LoVo (cell line): ENCODE measurements at places on chromosomes 2 and 18.
A peak's percentile ranks its signal among the peaks of the same experiment; 100 is the strongest.

DNA sequence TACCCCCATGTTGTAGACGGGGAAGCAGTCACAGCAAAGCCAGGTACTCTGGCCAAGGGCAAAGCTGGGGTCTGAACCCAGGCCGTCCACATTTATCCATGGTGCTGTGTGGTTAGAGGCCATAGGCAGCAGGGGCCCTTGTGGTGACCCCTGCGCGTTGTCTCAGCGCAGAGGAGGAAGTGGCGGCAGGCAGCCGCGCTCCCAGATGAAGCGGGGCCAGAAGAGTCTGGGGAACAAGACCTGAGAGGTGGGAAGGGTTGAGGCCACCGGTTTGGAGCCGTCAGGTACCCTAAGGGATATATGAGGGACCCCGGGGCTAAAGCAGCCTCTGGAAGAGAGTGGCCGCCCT is 770 bp downstream of the ZNF396 start:
- DNase-seq = no peak

- DNase-seq = no peak
Observed at GRCh38 chr2:176390276-176391147, 121.3 kb downstream of the MTX2 start.

DNA sequence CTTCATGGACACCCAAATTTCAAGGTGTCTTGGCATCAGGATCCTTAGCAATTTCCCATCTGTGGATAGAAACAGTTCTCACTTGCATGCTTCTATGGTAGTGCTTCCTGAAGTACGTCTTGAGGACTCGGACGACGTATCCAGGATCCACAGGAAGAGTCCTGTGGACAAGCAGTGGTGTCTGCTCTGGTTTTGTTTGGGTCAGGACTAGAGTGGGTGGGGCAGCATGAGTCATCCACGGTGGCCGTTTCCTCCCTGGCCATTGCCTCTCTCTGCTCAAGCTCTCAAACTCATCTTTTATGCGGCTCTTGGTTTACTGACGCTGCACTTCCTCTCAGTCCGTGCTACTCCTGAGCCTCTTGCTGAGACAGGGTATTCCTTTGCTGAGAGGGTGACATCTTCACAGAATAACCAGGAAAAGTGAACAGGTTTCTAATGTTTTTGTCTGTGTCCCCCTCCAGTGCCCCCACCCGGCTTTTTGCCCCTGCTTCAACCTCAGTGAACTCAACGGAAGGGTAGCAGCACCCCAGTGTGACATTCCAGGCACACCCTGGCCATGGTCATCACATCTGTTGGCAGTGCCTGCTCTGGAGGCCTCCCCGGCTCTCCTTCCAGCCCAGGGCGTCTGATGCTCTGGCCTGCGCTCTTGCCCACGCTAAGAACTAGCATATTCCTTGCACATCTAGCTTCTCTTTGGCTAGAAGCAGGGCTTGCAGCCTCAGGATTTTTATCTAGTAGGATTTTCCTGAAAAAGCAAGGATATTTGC is 62.2 kb downstream of the ARMC9 start:
- no peak for DNase-seq

GRCh38 chr2:3387011-3387410 is 7.5 kb downstream of the TRAPPC12 start:
- no peak for DNase-seq

DNA sequence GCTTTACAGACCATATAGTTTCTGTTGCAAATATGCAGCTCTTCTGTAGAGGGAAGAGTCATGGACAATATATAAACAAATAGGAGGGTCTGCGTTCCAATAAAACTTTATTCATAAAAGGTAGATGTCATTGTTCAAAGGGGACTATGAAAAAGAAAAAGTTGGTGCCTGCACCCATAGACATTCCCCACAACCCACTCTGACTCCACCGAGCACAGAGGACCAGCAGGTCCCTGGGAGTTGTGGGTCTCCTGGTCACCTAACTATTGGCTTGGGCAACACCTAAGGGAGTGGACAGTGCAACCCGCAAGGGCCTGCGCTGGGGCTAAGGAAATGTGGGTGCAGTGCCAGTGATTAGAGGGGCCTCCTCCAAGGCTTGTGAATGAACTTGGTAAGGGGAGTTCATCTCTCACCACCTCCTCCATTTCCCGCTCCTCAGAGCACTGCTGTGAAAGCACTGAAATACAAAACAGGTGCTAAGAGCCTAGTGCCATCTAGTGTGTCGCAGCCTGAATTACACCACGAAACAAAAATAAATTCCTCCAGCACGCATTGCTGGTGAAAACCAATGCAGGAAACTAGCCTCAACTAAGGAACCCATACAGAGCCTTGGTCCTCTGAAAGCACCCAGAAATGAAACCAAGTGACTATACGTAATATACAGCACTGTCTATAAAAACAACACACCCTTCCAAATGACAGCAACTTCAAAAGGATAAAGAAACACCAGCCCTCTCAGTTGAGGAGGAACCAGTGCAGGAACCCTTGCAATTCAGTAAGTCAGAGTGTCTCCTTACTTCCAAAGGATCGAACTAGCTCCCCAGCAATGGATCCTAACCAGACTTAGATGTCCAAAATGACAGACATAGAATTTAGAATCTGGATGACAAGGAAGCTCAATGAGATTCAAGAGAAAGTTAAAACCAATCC is 166.6 kb downstream of the RNF144A start:
- peak; percentile 60 for DNase-seq

DNA sequence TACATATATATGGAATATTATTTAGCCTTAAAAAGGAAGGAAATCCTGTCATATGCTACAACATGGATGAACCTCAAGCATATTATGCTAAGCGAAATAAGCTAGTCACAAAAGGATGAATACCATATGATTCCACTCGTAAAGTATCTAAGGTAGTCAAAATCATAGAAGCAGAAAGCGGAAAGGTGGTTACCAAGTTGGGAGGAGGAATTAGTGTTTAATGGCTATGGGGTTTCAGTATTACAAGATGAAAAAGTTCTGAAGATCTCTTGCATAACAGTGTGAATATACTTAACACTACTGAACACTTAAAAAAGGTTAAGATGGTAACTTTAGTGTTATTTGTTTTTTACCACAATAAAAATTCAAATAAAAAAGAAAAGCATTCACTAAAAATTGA is 99.0 kb downstream of the MGAT5 start:
- DNase-seq = no peak

DNA sequence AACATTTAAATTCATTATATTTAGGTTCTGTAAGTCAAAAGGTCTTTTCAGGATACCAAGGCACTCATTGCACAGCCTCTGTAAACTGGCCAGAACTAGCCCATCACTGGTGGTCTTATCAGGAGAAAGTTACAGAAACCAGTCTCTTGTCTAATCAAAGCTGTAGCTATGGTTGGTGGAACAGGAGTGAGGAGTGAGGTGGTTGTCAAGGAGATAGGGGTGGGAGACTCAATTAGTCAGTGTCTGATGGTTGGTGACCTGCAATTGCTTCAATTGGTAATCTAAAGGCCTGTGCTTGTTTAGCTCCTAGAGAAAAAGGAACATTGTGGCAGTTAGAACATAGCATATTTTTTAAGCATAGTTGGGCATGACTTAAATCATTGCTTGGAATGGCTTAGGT is 458.6 kb upstream of the CDH2 start:
- DNase-seq = no peak

- DNase-seq = no peak
Observed at GRCh38 chr2:64482765-64483504, 29.0 kb downstream of the LGALSL start.

DNA sequence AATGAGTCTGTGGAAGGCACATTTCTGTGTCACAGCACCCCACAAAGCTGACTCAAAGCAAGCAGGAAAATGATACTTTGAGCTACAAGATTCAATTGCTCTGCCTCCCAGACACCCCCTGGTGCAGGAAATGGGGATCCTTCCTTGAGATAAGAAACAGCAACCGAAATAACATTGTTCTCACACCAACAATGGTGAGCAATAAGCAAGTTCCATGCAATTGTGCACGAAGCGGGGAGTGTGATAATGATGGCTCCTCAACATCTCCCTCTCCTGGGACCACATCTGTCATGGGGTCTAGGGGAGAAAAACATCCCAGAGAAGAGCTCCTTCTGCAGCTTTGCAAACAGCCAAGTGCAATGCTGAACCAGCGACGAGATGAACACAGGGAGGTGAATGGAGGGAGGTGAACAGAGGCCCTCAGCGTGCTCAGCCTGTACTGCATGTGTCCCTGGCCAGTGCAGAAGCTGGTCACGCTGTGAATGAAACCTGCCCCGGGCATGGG is 67.7 kb downstream of the PDCL3 start:
- DNase-seq = no peak

- no peak for DNase-seq
Observed at GRCh38 chr2:51212374-51212773, 180.4 kb upstream of the NRXN1 start.

GRCh38 chr2:33273479-33273878 is 203.0 kb upstream of the RASGRP3 start:
- DNase-seq = no peak

DNA sequence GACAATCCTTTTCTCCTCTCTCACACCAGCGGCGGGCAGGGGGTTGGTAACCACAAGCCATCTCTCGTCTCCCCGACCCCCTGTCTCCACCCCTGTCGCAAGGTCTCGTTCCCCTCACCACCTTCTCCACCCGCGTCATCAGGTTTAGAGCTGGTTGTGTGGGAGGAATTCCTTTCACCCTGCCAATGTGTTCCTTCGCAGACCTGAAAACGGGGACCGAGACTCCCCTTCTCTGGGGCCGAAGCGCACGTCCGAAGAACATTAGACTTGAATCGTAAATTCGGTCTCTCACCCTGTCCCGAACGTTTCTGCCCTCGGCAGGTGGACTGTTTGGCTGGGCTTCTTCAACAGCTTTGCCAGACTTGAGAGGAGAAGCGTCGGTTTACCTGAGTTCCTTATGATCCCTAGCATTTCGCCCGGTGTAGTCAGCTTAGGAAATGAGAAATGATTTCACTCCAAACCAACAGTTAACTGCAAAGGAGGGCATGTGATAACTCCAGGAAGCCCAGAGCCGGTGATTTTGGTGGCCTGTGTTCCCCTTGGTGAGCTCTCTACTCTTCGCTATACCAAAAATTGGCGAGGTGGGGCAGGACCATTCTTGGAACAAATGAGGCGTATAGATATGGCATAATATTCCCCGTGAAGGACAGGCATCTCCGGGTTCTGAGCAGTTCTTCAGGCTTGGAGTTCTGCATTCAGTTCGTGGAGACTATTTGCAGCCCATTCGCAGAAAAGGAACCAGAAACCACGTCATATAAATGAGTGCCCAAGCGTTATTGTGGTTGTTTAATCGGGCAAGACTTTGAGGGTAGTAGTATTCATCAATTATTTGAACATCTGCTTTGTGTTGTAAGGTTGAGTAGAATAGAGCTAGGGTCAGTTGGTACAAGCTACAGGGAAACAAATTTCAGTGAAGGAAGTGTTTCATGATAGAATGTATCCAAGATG is 694 bp downstream of the CFAP36 start:
- peak; percentile 7 for DNase-seq

- DNase-seq = no peak
Observed at GRCh38 chr2:206512999-206513398, 69.7 kb downstream of the ADAM23 start.

GRCh38 chr2:66322506-66323260 is 112.2 kb upstream of the MEIS1 start:
- no peak for DNase-seq

GRCh38 chr2:234444893-234445292 is 52.0 kb downstream of the ARL4C start:
- no peak for DNase-seq

- DNase-seq = no peak
Observed at GRCh38 chr2:227164763-227165291, 403 bp downstream of the COL4A3 start.

GRCh38 chr2:236012155-236012554 is 156.0 kb downstream of the GBX2 start:
- no peak for DNase-seq

DNA sequence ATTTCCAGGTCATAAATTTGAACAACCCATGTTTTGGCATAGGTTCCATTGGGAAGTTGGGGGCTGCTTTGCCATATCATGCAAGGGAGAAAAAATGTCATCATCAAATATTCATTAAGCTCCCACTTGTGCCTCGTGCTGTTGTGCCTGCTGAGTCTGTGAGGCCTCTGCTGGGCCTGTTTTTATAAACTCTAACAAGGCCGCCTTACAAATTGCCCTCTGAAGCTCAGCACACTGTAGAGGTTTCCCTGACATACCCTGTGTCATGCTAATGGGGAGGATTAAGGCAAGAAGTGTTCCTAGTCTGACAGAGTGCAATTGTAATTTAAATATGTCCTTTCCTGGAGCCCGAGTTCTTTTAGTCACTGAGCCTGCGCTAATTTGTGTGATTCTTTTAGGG is 17.6 kb downstream of the OSBPL6 start:
- DNase-seq = no peak

- DNase-seq = no peak
Observed at GRCh38 chr18:28802546-28802945, 625.6 kb upstream of the CDH2 start.

GRCh38 chr2:240021488-240022104 is 3.5 kb downstream of the NDUFA10 start:
- DNase-seq = peak; percentile 47

GRCh38 chr18:22816266-22817176 is 116.6 kb upstream of the RBBP8 start:
- DNase-seq = peak; percentile 47

DNA sequence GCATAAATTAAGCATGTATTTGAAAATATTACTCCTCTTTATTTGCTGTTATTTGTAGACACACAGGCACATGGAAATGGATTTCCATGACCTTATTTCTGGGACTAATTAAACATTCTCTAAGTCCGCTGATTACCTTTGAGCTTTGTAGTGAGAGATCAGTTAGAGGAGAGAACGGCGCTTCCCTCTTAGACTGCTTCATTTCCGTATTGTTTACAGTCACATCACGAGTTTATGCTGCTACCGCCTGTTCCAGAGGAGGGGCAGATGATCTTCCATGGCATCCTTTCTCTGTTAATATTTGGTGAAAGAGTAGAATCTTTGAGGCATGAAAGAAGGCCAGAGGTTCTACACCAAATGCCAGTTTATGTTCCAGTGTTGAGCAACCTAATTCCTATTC is 404.4 kb downstream of the TRIB2 start:
- no peak for DNase-seq

DNA sequence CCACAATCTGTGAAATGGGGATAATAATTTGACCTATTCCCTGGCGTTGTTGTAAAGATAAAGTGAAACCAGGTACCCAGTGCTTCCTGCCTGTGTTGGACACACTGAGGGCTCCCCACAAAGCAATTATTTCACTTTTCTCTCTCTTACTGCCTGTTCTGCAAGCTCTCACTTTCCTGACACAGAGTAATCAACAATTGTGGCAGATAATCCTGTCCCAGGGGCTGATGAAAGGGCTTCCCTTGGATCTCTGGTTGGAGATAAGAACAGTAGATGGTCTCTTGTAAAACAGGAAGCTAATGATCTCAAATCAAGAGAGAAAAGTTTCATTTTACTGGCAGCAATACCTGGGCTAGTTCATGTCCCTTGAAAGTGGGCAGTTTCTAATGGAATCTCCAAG is 190.4 kb upstream of the EPHA4 start:
- DNase-seq = no peak

- no peak for DNase-seq
Observed at GRCh38 chr18:76339246-76339620, 155.8 kb downstream of the ZNF516 start.

GRCh38 chr2:24080701-24081100 is 3.9 kb downstream of the TP53I3 start:
- no peak for DNase-seq
